ENCODE measurements at places on chromosomes 3 and 15. TPM values are rescaled to one million over a fixed set of nuclear protein-coding genes. Genes with fewer than 3 reads are reported as not detected.

- peak; percentile 25 for DNase-seq
These were observed 215.0 kb downstream of the PTPRG start for GRCh38 chr3:61776390-61776789.

DNA sequence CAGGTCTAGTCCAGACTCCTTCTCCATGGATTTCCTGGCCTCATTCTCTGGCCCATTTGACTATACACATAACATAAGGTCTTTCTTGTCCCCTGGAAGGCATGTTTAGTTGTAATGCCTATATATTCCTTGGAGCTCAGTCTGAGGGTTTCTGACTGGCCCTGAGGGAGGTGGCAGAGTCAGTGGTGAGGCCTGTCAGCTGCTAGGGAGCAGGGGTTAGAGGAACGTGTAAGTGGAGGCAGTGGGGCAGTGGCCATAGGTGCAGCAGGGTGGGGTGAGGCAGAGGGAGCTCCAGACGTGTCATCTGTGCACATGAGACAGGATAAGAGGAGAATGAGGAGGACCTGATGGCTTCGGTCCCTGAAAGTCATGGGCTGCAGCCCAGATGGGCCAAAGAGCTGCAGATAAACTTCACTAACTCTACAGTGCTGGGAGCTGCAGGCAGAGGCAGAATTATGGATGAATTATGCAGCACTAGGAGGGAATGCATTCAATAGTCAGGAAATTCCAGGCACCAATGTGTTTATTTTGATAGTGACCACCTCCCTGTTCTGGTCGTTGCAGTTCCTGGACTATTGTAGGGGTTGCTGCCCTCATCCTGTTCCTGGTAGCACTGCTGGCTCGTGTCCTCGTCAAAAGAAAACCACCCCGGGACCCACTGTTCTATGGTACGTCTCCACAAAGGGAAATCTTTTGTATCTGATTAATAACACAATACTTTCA, 4.9 kb downstream of the TM6SF1 start:
- DNase-seq, result no peak

The CHL1 gene
- 109 TPM for total RNA-seq

DNA sequence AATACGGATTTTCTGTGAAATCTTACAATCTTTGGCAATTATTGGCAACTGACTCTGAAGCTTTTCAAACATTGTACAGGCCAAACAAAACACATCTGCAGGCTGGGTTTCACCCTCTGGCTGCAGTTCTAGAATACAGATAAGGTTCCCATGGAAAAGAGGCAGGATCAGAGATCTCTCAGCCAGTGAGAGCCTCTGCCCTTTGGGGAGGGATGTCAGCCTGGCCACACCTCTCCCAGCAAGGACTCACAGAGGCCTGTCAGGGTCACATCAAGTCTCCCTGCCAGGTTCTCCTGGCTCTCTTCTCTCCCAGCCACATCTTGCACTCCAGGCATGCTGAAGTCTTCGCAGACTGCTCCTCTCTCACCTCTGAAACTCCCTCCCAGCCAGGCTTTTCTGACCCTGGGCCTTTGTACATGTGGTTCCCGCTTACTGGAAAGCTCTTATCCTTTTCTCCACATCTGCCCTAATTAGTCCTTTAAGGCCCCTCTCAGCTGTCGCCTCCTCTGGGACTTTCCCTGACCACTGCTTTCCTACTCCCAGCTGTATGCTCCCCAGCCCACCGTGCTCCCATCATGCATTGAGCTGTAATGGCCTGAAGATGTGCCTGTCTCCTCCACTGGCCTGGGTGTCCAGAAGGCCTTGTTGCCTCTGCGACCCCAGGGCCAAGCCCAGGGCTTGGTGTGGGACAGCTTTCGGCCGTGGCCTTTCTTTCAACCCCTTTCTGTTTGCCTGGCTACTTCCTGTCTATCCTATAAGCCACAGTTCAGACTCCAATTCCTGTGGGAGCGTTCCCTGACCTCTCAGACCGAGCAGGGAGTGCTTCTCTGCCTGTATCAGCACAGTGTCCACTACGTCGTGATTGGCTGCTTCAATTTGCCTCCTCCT, 4.3 kb downstream of the RBP1 start:
- DNase-seq, result peak; percentile 72

DNA sequence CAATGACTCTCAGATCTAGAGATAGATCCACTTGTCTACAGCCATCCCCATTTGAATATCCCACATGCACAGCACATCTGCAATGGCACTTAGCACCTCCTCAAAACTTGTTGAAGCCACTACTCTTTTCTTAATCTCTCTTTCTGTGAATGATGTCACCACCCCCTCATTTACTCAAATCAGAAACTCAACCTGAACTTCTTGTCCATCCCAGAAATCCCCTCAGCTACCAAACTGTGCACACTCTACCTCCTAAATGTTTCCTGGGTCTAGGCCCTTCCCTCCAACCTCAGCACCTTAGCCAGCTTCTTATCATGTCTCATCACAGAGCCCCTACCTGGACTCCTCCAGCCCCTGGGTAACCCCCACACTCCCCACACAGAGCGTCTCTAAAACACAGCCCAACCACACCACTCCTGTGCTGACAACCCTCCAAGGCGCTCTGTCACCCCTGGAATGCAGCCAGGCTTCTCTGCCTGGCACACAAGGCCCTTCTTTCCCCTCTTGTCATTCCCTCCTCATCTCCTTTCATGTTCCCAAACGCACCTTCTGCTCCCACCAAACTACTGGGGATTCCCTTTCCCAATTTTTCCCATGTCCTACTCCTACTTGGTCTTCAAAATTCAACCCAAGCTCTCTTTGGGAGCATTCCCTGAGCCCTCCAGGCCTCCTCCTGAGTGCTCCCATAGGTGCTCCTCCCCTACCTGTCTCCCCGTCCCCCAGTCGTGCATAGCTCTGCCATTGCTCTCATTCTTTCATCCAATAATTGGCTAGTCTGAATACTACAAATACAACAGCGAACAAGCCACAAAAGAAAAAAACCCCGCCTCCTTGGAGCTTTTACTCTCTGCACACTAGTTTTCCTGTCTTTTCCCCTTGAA, 39.8 kb upstream of the ZBTB38 start:
- no peak for DNase-seq

GRCh38 chr3:85821130-85821756, 862.5 kb downstream of the CADM2 start:
- DNase-seq, result no peak

GRCh38 chr15:28014623-28015200, 84.4 kb downstream of the OCA2 start:
- DNase-seq, result no peak

DNA sequence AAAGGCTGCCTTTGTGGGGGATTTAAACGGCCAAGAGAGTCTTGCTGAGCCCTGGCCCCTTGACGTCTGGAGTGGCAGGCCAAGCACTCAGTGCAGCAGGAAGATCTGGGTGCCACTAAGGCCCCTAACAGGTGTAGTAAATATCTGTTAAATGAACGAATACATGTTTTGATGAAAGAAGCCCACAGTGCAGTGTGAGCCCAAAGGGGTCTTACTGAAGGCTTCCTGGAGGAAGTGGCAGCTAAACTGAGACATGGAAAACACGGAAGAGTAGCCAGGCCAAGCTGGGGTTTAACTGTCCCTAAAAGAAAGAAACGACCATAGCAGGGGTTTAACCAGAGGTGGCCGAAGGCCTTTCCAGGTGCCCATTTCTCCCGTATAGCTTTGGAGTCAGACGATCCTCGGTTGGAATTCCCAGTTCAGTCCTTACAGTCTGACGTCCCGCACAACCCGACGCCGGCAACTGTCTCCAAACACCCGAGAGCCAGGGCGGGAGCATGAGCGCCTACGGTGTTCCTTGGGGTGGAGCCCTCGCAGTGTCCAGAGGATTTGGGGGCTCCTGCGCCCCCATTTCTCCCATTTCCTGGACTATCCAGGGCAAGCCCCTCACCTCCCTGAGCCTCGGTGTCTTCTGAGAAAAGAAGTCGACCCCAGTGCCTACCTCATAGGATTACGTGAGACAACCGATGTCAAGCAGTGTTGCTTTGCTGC, 910 bp upstream of the ABHD6 start:
- no peak for DNase-seq

- no peak for DNase-seq
These were observed 37.9 kb downstream of the PSTPIP1 start for GRCh38 chr15:77032647-77033416.

DNA sequence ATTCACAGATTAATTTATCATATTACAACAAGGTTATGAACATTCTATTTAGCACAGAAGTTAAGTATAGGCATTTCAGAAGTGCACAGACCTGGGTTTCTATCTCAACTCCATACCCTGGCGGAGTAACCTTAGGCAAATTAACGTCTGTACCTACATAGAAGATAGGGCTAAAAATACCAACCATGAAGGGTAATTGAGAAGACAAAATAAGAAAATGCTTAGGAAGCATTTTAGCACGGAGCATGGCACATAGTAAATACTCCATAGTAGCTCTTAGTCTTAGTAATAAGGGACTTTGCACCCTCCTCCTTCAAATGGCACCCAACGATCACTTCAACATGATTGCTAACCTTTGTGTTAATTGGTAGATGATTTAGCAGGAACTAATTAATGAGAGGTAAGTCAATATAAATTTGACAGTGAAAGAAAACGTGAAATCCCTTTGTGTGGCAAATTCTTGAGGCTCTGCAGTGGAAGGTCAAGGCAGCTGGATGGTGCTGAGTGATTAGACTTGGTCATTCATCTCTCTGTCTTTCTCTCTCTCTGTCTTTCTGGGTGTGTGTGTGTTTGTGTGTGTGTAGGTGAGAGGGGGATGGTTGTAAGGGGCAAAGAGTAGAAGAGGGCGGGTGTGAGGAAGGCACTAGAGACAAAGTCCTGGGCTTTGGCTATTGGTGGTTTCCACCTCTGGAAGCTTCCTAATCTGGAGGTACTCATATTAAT, 131.1 kb upstream of the PHLDB2 start:
- no peak for DNase-seq

The ADAMTS7 gene
- 3.1 TPM for total RNA-seq

The HIGD2B gene
- not detected for total RNA-seq

GRCh38 chr3:18008706-18009368, 266.4 kb upstream of the TBC1D5 start:
- DNase-seq, result no peak

The PSTPIP1 gene
- total RNA-seq, result 22.1 TPM

DNA sequence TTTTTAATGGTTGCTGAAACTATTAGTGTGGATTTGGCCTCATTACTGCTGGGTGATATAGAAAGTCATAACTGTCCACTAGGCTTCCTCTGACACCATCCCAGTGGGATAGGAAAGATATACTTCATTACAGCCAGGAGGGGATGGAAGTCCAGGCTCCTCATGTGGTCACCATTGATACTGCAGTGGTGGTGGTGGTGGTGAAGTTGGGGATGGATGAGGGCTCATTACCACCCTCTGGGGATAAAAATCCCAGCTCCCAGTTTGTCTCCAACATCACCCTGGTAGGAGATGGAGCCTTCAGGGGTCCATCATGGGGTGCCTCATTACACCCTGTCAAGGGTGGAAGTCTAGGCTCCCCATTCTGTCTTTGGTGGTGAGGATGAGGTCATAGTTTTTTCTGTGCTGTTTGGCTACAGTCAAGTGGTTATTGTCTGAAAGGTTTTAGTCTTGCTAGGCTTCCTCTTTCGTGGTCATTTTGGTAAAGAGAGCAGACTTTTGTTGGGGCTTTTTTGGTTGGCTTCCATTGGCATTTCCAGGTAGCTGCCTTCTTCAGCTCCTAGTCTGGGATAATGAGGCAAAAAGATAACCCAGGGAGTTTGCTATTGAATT, 30.1 kb upstream of the FILIP1L start:
- DNase-seq, result no peak

DNA sequence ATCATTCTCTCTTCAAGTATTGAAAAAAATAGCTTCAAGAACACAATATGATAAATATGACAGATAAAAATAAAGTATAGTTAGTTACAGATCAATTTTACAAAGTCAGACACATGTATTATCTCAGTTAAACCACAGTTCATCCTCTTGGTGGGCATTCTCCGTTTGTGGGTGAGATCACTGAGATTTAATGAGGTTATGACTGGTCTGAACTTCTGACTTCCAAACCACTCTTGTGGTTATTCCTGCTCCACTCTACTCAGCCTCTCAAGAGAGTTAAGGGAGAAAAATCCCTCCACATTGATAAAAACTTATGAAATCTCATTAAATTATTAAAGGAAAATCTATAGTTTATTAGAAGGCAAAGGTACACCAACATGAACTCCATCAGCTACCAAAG, 229.9 kb upstream of the LRTM1 start:
- DNase-seq, result no peak

- DNase-seq, result peak; percentile 78
These were observed 103.2 kb upstream of the TJP1 start for GRCh38 chr15:29925227-29926082.

GRCh38 chr3:167559924-167560323, 86.1 kb upstream of the SERPINI2 start:
- no peak for DNase-seq

- DNase-seq, result no peak
These were observed 37.9 kb downstream of the UBR1 start for GRCh38 chr15:43067717-43068461.

The DAZL gene
- not detected for total RNA-seq

The PTPRG gene
- 154 TPM for total RNA-seq

DNA sequence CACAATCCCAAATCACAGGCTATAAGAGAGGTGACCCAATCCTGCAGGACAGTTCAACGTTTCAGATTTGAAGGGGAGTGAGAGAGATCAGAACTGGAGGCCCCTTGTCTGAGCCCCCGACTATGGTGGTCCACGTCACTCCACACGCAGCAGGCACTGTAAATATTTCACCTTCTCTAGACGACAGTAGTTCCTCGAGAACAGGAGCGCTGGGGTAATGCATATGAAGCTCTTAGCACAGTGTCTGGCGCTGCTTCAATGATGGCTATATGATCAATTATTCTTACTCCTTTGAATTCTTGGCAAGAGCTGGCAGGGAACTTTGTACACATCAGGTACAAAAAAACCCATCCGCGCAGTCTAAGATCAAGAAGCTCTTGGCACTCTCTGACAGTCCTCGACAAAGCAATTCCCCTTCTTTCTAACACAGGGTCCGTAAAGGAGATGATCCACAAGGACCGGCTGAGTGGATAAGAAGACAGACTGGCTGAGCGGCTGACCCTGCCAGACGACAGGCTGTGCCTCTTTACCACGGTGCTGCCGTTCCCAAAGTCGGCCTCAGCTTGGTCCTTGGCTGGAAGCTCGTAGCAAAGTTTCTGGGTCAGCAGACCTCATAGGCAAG, 522 bp upstream of the NRROS start:
- DNase-seq, result no peak

The BSN gene
- 1.3 TPM for total RNA-seq

DNA sequence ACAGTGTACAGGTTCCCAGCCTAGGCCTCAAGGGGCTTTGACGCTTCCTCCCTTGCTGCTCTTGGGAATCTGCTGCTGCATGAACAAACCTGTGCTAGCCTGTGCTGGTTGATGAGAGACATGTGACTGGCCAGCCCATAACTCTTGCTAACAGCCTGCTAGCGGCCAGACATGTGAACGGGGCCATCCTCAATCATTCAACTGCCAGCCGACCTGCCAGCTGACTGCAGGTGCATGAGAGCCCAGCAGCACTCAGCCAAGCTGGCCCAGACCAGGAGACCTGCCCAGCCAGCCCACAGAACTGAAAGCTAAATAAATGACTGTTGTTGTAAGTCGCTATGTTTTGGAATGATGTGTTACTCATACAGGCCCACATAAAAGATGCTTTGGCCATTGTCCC, 82.4 kb upstream of the DLG1 start:
- peak; percentile 68 for DNase-seq

The PP2D1 gene
- total RNA-seq, result not detected

- no peak for DNase-seq
These were observed 32.7 kb downstream of the EBLN2 start for GRCh38 chr3:73094129-73094528.

All from kidney (tissue), 22 donors.